ENCODE measurements at places on chromosomes 16 and 17. TPM values are rescaled to one million over a fixed set of nuclear protein-coding genes. Genes with fewer than 3 reads are reported as not detected.

The OR4D1 gene
- not detected for total RNA-seq

The MYL11 gene
- total RNA-seq = not detected

The KRTAP4-4 gene
- total RNA-seq = not detected

The ABCC12 gene
- total RNA-seq = under 0.01 TPM

The CDH5 gene
- total RNA-seq = 0.26 TPM

The MILR1 gene
- total RNA-seq = 4.4 TPM

The OR2C1 gene
- total RNA-seq = 0.11 TPM

The CCL23 gene
- total RNA-seq = not detected

The TBC1D3G gene
- total RNA-seq = not detected

The KRTAP2-3 gene
- 0.26 TPM for total RNA-seq

The CDYL2 gene
- total RNA-seq = 6.9 TPM

The KRTAP4-5 gene
- not detected for total RNA-seq

The SDR42E2 gene
- not detected for total RNA-seq

The ZNF469 gene
- total RNA-seq = 7.8 TPM

The CNTNAP4 gene
- total RNA-seq = not detected

The SETD1A gene
- 4.0 TPM for total RNA-seq

The CACNA1G gene
- 1.3 TPM for total RNA-seq

The SEPTIN1 gene
- 0.11 TPM for total RNA-seq

The TM4SF5 gene
- total RNA-seq = not detected

The MAP3K3 gene
- total RNA-seq = 32.3 TPM

The KCNJ12 gene
- 7.2 TPM for total RNA-seq

The PRSS22 gene
- not detected for total RNA-seq

The ZC3H7A gene
- total RNA-seq = 42.3 TPM

The PITPNM3 gene
- 7.1 TPM for total RNA-seq

The ARHGAP44 gene
- total RNA-seq = 1.6 TPM

The SKAP1 gene
- total RNA-seq = not detected

The SGCA gene
- 13.3 TPM for total RNA-seq

The KLHL10 gene
- 0.13 TPM for total RNA-seq

The SHCBP1 gene
- total RNA-seq = 11.6 TPM

The KRTAP1-5 gene
- 11.6 TPM for total RNA-seq

The CD300E gene
- under 0.01 TPM for total RNA-seq

The RSPRY1 gene
- total RNA-seq = 77.4 TPM

The UNC13D gene
- 0.76 TPM for total RNA-seq

The KRT27 gene
- not detected for total RNA-seq

The HOXB8 gene
- not detected for total RNA-seq

Data from articular chondrocyte of knee joint (primary cell).